ENCODE measurements at places on chromosomes 16 and 17. TPM values are rescaled to one million over a fixed set of nuclear protein-coding genes. Genes with fewer than 3 reads are reported as not detected.

The USP43 gene
- total RNA-seq: not detected

The TMED6 gene
- total RNA-seq: not detected

The TEKT3 gene
- not detected for total RNA-seq

GRCh38 chr17:71917715-71918114 is 203.1 kb upstream of the SOX9 start:
- H3K27ac ChIP-seq: no peak overlapping the region
- no peak overlapping the region for H3K4me3 ChIP-seq
- H3K27me3 ChIP-seq: no peaks in the 10 kb centered on the region
- H3K36me3 ChIP-seq: no peaks in the 10 kb centered on the region
- no peaks in the 10 kb centered on the region for H3K4me1 ChIP-seq
- no peak for DNase-seq

- H3K27ac ChIP-seq: peak within 1 kb of the TSS; percentile 77
- DNase-seq: peak; percentile 98
- peak within 1 kb of the TSS; percentile 94 for H3K4me3 ChIP-seq
These were observed at the start of gene SOX9 for GRCh38 chr17:72120642-72121163. SOX9 (plus strand) TSS chr17:72121020; CDS start chr17:72121392, 372 bp downstream.

The TNP2 gene
- not detected for total RNA-seq

- H3K36me3 ChIP-seq: no peaks in the 10 kb centered on the region
- H3K4me3 ChIP-seq: no peak overlapping the region
- no peak for DNase-seq
- no peak overlapping the region for H3K27ac ChIP-seq
- H3K4me1 ChIP-seq: no peaks in the 10 kb centered on the region
- no peaks in the 10 kb centered on the region for H3K27me3 ChIP-seq
These were observed 20.7 kb upstream of the CDH13 start for GRCh38 chr16:82605863-82606620.

DNA sequence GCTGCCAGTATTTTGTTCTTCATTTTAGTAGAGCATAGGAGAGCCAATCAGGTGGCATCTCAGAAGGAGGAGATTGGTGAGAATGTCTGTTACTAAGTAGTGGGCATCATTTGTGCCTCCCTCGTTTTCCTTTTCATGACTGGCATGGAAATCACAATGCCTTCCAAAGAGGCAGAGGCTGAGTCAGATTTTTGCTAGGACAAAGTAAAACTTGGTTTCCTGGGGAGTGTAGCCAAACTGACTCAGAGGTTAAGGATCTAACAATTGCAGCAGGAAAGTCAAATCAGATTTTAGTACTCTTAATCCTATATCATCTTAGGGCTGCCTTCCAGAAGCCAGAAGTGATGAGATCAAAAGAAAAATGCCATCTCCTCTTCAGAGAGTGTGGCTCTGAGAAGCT is 138.7 kb downstream of the ANKFN1 start:
- H3K4me1 ChIP-seq: no peaks in the 10 kb centered on the region
- DNase-seq: no peak
- H3K36me3 ChIP-seq: no peaks in the 10 kb centered on the region
- no peak overlapping the region for H3K27ac ChIP-seq
- H3K4me3 ChIP-seq: no peak overlapping the region

The ARL6IP1 gene
- 310 TPM for total RNA-seq

GRCh38 chr17:81557276-81558114 is 5.3 kb upstream of the FAAP100 start:
- H3K4me3 ChIP-seq: no peak overlapping the region
- peaks cover 55% of the 10 kb centered on the region for H3K36me3 ChIP-seq
- no peak overlapping the region for H3K27ac ChIP-seq
- peaks cover 3% of the 10 kb centered on the region for H3K4me1 ChIP-seq
- no peak for DNase-seq

GRCh38 chr17:73137376-73137775 is 27.4 kb upstream of the SSTR2 start:
- H3K27me3 ChIP-seq: peaks cover 10% of the 10 kb centered on the region
- no peak for DNase-seq
- no peaks in the 10 kb centered on the region for H3K36me3 ChIP-seq
- no peak overlapping the region for H3K4me3 ChIP-seq
- H3K27ac ChIP-seq: no peak overlapping the region

The WDR45B gene
- total RNA-seq: 167 TPM

The CLEC18A gene
- total RNA-seq: 0.12 TPM

The SMIM5 gene
- 0.14 TPM for total RNA-seq

The KRT33A gene
- not detected for total RNA-seq

GRCh38 chr17:76681222-76682137 is 29.3 kb downstream of the MXRA7 start:
- peak overlapping the region; percentile 89 for H3K27ac ChIP-seq
- H3K4me3 ChIP-seq: no peak overlapping the region
- no peaks in the 10 kb centered on the region for H3K36me3 ChIP-seq
- peak; percentile 100 for DNase-seq

DNA sequence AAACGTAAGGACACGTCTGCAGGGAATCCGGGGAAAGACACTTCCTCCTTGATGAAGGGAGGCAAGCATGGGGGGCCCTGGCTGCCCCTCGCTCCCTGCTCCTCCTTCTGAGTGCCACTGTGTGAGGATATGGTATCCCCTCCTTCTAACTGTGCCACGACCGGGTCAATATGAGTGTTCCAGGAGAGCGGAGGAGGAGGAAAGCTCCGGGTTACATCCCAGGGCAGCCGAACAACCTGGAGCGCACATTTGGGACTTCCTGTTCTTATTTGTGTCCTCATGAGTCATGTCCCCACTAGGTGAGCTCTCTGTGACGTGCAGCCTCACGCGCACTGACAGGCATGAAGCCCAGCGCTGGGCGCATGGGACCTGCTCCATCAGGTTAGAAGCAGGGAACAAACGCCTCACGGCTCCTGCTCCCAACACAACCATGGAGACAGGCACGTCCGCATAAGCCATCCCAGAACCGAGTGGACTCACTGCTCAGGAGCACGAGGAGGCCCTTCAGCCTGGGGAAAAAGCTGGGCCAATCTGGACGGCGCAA is 92.9 kb upstream of the DNAH17 start:
- peaks cover 25% of the 10 kb centered on the region for H3K4me1 ChIP-seq
- no peak for DNase-seq
- no peaks in the 10 kb centered on the region for H3K36me3 ChIP-seq
- H3K4me3 ChIP-seq: no peak overlapping the region
- H3K27me3 ChIP-seq: no peaks in the 10 kb centered on the region

DNA sequence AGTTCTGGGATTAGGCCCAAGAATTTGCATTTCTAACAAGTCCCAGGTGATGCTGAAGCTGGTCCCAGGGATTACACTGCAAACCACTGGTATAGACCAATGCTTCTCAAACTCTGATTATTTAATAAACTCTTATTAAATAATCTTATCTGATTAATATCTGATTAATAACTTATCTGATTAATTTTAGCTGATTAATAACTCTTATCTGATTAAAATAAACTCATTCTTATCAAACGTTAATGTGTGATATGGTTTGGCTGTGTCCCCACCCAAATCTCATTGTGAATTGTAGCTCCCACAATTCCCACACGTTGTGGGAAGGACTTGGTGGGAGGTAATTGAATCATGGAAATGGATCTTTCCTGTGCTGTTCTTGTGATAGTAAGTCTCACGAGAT is 78.6 kb upstream of the TANC2 start:
- H3K4me3 ChIP-seq: no peak overlapping the region
- no peaks in the 10 kb centered on the region for H3K27me3 ChIP-seq
- H3K4me1 ChIP-seq: peaks cover 7% of the 10 kb centered on the region
- H3K27ac ChIP-seq: no peak overlapping the region

The MARCHF10 gene
- total RNA-seq: not detected

DNA sequence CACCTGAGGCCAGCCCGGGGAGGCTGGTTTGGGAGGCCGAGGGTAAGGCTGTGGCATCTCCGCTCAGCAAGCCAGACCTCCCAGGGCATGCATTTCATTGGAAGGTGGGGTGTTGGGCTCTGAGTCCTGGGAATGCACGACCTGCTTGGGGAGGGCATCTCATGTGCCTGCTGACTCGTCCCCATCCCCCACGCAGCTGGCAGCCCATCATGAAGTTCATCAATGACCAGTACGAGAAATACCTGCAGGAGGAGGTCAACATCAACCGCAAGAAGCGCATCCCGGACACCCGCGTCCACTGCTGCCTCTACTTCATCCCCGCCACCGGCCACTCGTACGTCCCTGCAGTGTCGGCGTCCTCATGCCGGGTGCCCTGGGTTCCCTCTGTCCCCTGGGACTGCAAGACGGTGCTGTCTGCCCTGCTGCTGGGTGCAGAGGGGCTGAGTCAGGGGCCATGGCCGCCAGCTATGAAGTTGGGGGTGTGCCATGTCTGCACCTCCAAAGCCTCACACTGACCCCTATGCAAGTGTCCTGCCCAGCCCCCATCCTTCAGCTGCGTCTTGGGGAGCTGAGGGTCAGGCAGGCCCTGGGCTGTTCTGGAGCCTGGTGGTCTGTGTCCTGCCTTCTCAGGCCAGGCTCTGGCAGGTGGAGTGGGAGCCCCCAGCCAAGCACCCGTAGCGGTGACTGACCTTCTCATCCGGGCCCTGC is 347.9 kb downstream of the SEC14L1 start:
- no peak for DNase-seq
- no peak overlapping the region for H3K27ac ChIP-seq
- peaks cover 67% of the 10 kb centered on the region for H3K36me3 ChIP-seq
- H3K27me3 ChIP-seq: no peaks in the 10 kb centered on the region
- no peaks in the 10 kb centered on the region for H3K4me1 ChIP-seq

DNA sequence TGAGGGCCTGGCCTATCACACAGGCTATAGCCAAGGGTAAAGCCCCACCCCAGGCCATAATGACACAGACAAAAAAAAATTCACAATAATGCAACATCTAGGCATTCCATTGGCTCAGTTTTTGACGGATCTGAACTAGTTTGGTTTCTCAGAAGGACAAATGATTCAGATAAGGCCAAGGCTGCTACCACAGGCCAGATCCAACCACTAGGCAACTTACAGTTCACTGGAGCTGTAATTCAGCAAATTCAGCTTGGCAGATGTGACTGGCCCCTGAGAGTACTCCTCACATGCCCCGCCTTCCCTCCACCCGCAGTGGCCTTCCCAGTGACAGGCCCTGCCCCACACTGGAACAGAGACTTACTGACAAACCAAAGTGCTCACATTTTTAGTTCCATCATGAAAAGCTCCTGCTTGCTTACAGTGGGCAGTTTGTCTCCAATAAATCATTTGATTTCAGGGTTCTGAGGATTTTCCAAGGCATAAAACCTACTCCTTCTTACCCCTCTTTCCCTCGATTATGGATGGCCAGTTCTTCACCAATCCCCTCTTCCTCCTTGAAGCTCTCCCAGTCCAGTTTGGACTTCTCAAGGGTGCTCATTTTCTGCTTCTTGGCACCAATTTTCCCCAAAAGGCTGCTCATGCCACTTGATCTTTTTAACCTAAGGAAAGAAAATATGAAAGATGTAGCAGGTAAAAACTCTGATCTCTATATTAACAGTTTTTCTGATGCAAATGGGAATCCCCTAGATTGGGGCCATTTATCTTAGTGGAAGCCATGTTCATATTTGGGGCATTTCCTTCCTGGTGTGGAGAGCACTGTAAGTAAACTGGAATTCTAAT is 53.3 kb upstream of the BCAR1 start:
- no peak for DNase-seq
- H3K4me1 ChIP-seq: peaks cover 16% of the 10 kb centered on the region

GRCh38 chr17:74604200-74604599 is 12.1 kb upstream of the CD300LD start:
- DNase-seq: no peak
- H3K4me3 ChIP-seq: no peak overlapping the region
- H3K36me3 ChIP-seq: no peaks in the 10 kb centered on the region
- no peak overlapping the region for H3K27ac ChIP-seq
- peaks cover 21% of the 10 kb centered on the region for H3K27me3 ChIP-seq
- no peaks in the 10 kb centered on the region for H3K4me1 ChIP-seq

- H3K27me3 ChIP-seq: 0 out of 2 replicates have a peak, but pooled peaks cover 4% of the 10 kb centered on the region
- DNase-seq: peak; percentile 60
- H3K4me3 ChIP-seq: no peak overlapping the region
- H3K27ac ChIP-seq: no peak overlapping the region
- no peaks in the 10 kb centered on the region for H3K4me1 ChIP-seq
- no peaks in the 10 kb centered on the region for H3K36me3 ChIP-seq
These were observed 14.3 kb upstream of the DYNLRB2 start for GRCh38 chr16:80526418-80527061.

The KRT20 gene
- total RNA-seq: 0.08 TPM

DNA sequence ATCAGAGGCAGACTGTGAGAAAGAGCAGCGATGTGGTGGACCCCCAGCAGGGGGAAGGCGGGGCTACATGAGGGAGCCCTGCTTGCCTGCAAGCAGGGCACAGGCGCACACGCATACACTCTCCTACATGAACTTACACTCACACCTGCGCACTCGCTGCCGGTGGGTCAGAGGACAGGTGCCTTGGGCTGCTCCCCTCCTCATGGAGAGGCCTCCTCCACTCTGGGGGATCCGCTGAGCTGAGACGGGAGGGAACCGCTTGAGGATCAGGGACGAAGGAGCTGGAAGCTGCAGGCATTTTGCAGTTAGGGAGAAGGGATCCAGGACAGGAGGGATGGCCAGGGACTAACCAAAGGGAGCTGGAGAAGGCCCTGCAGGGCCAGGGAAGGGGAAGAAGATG is 14.2 kb downstream of the OSBPL7 start:
- no peaks in the 10 kb centered on the region for H3K4me1 ChIP-seq
- no peak overlapping the region for H3K4me3 ChIP-seq
- H3K27me3 ChIP-seq: no peaks in the 10 kb centered on the region
- no peak for DNase-seq
- peaks cover 10% of the 10 kb centered on the region for H3K36me3 ChIP-seq
- H3K27ac ChIP-seq: no peak overlapping the region

GRCh38 chr17:8222380-8222629 is 11.9 kb upstream of the AURKB start:
- no peak for DNase-seq
- peak overlapping the region; percentile 66 for H3K4me3 ChIP-seq
- H3K27ac ChIP-seq: peak overlapping the region; percentile 72
- no peaks in the 10 kb centered on the region for H3K27me3 ChIP-seq
- no peaks in the 10 kb centered on the region for H3K4me1 ChIP-seq
- H3K36me3 ChIP-seq: no peaks in the 10 kb centered on the region

- no peak overlapping the region for H3K27ac ChIP-seq
- DNase-seq: no peak
- H3K27me3 ChIP-seq: no peaks in the 10 kb centered on the region
- H3K36me3 ChIP-seq: no peaks in the 10 kb centered on the region
- H3K4me1 ChIP-seq: peaks cover 11% of the 10 kb centered on the region
These were observed 171.8 kb upstream of the FOXF1 start for GRCh38 chr16:86338403-86339115.

The TMEM238L gene
- total RNA-seq: not detected

The PLEKHH3 gene
- total RNA-seq: 13.7 TPM

DNA sequence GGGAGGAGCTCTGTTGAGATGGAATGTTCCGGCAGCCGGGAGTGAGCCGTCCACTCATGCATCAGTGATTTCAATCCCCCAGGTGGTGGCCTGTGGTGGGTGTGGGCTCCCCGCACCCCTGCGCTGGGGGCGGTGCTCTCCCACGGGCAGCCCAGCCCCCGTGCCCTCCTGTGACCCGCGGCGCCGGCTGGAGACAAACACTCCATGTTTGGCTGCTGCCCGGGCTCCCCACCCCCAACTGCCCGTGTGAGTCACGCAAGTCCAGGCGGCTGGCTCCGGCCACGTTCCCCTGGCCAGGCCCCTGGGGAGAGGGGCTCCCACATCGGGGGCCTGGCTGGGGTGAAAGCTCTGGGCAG is 29.4 kb downstream of the CACNA1H start:
- peak overlapping the region; percentile 14 for H3K4me3 ChIP-seq
- no peaks in the 10 kb centered on the region for H3K27me3 ChIP-seq
- H3K36me3 ChIP-seq: no peaks in the 10 kb centered on the region
- peak; percentile 61 for DNase-seq
- H3K27ac ChIP-seq: peak overlapping the region; percentile 85

GRCh38 chr16:57608462-57609113 is 19.8 kb upstream of the ADGRG1 start:
- H3K4me3 ChIP-seq: no peak overlapping the region
- no peaks in the 10 kb centered on the region for H3K36me3 ChIP-seq
- H3K27ac ChIP-seq: no peak overlapping the region
- H3K27me3 ChIP-seq: peaks cover 16% of the 10 kb centered on the region
- H3K4me1 ChIP-seq: peaks cover 11% of the 10 kb centered on the region

All from SJCRH30 (cell line).